ENCODE measurements at places on chromosomes 7 and 10.

GRCh38 chr7:90690159-90690858 lies 94.2 kb downstream of the CDK14 start:
- DNase-seq, result no peak

GRCh38 chr10:55400075-55400849 lies 599.2 kb upstream of the PCDH15 start:
- no peak for DNase-seq

- no peak for DNase-seq
Observed at GRCh38 chr7:55140221-55140940, 121.6 kb downstream of the EGFR start.

- no peak for DNase-seq
Observed at GRCh38 chr7:13476881-13477444, 512.5 kb downstream of the ETV1 start.

- no peak for DNase-seq
Observed at GRCh38 chr7:100040575-100040974, 9.0 kb upstream of the ZSCAN21 start.

GRCh38 chr10:114879541-114880158 lies 58.1 kb downstream of the FHIP2A start:
- DNase-seq, result no peak

DNA sequence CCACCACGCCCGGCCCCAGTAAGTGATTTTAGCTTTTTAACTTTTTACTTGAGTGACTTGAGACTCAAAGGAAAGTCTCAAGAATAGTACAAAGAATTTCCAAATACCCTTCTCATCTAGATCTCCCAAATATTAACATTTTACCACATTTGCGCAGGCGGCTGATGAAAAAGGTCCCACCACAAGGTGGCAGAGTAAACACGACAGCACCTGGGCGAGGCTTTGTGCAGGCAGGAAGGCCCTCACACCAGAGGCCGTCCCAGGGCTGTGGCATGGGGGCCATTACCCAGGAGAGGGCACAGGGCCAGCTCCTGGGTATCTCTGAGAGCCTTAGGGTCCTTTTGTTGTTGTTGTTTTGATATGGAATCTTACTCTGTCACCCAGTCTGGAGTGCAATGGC lies 50.0 kb upstream of the WIPI2 start:
- no peak for DNase-seq
